Adrenal gland (tissue), 19 donors: ENCODE measurements at places on chromosomes 1 and 21. TPM values are rescaled to one million over a fixed set of nuclear protein-coding genes. Genes with fewer than 3 reads are reported as not detected.
A peak's percentile ranks its signal among the peaks of the same experiment; 100 is the strongest.

GRCh38 chr1:96060621-96061020 lies 661.0 kb upstream of the PTBP2 start:
- no peak for DNase-seq

DNA sequence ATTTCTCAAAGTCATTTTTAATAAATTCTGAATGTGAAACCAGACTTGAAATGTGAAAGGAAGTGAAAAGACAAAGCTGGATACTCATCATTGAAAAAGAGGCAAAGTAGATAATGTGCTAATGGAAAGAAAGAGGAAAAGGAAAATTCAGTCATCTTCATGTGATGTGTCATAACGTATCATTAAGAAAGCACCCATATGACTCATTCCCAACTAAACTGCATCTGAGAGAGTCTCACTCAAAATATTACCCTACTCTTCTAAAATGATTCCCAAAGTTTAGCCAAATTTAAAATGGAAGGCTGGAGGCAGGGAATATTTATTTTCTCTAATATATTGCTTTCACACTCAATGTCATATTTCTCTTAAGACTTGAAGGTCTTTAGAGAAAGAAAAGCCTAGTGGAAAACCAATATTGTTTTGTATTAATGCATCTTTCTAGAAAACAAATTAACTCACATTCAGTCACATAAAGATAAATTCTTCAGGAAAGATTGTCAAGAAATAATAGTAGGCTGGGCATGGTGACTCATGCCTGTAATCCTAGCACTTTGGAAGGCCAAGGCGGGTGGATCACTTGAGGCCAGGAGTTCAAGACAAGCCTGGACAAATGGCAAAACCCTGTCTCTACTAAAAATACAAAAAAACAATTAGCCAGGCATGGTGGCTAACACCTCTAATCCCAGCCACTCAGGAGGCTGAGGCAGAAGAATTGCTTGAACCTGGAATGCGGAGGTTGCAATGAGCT lies 129.9 kb downstream of the SLC30A10 start:
- no peak for DNase-seq

DNA sequence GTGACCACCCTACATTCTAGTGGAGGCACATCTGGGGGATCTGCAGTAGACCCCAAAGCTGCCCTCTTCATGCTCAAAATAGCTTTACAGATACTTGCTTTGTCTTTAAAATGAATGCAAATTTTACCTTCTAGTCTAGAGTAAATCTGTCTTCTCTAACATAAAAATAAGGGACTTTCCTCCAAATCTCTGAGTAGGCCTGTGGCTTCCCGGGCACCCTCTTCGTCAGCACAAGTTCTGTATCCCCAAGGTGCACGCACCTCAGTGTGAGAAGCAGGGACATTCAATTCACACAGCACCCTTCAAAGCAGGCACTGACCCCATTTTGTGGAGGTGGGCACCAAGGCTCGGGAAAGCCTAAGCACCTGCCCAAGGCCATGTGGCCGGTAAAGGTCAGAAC lies 19.0 kb downstream of the MEF2D start:
- no peak for DNase-seq

GRCh38 chr1:212007886-212008285 lies 27.5 kb downstream of the INTS7 start:
- DNase-seq = no peak

GRCh38 chr1:56062625-56063024 lies 516.7 kb downstream of the PLPP3 start:
- DNase-seq = no peak

GRCh38 chr1:205484985-205485967 lies 19.2 kb upstream of the CDK18 start:
- peak; percentile 64 for DNase-seq

DNA sequence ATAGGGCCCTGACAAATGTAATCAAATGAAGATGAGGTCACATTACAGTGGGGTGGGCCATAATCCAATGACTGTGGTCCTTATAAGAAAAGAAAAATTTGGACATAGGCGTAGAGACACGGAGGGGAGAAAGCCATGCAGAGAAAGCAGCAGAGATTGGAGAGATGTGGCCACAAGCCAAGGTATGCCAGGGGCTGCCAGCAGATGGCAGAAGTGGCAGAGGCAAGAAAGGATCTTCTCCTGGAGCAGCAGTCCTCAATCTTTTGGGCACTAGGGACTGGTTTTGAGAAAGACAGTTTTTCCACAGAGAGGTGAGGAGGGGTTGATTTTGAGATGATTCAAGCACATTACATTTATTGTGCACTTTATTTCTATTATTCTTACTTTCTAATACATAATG lies 355.1 kb downstream of the NPHP4 start:
- DNase-seq = peak; percentile 61

DNA sequence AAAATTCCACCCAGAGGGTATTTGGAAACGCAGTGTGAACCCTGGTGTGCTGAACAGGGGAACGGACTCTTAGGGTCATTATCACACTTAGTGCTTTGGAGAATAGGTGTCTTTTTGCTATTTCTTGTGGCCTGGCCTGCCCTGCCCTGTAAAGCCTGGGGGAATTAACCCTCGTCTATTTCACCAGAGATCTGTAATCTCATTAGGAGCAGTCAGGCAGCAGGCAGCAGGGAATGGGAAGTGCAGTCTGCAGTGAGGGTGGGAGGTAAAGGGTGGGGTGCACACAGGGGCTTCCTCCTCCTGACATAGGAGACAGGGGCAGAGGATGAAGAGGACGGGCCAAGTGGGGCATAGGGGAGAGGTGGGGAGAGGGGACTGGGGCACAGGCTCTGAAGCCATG lies 1.1 kb upstream of the SLC1A7 start:
- DNase-seq = no peak

GRCh38 chr1:114112775-114113174 lies 40.9 kb downstream of the SYT6 start:
- DNase-seq = no peak

GRCh38 chr1:215523906-215524305 lies 43.2 kb upstream of the KCTD3 start:
- peak; percentile 23 for DNase-seq

DNA sequence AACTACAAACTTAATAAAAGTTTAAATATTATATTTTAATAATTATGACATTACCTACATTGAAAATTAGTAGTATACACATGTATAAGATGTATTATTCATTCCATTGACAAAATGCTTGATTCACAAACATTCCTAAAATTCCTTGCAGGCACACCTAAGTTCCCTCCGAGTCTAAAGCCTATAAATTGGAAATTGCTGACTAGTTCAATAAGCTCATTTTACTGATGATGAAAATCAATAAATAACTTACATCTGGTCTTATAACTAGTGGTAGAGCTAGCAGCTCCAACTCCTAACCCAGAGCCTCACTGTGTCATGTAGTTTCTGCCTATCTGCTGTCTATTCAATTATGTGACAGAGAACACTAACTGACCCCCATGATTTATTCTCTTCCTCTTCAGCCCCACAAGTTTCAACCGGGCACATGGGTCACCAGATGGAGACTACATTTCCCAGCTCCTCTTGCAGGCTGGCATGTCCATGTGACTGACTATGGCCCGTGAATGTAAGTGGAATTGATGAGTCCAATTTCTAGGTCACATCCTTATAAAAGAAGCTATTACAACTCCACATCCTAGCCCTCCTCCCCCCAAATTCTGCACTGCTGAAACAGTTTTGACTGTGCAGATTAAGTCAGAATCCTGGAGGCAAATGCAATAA lies 29.6 kb upstream of the LRRC8D start:
- no peak for DNase-seq

DNA sequence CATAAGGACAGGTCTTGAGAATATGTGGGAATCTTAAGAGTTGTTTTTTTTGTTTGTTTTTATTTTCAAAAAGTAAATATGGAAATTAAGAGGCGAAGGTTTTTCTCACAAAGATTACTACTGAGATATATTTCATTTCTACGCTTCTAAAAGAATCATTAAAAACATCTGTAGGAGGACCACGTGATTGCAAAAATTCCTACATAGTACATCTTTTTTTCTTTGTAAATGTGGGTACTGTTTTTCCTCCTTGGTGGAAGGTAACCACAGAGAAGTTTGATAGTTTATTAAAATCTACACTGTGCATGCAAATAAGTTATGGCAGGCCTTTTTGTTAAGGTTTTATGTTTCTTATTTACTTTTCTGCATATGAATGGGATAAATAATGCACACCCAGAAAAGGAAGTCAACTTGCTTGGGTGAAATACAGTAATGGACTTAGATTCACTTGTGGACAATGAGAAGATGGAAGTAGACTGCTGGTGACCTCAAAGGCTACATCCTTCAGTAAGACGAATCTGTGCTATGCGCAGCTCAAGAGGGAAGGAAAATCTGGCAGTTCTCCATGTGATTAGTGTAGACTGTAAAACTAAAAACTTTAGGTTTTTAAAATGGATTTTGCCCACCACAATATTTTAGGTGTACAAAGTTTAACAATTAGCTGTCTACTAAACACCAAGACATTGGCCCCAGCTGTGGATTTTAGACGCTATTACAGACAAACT lies 2.0 kb downstream of the AK5 start:
- DNase-seq = no peak

GRCh38 chr21:42461185-42461520 lies 34.9 kb downstream of the RSPH1 start:
- no peak for DNase-seq

DNA sequence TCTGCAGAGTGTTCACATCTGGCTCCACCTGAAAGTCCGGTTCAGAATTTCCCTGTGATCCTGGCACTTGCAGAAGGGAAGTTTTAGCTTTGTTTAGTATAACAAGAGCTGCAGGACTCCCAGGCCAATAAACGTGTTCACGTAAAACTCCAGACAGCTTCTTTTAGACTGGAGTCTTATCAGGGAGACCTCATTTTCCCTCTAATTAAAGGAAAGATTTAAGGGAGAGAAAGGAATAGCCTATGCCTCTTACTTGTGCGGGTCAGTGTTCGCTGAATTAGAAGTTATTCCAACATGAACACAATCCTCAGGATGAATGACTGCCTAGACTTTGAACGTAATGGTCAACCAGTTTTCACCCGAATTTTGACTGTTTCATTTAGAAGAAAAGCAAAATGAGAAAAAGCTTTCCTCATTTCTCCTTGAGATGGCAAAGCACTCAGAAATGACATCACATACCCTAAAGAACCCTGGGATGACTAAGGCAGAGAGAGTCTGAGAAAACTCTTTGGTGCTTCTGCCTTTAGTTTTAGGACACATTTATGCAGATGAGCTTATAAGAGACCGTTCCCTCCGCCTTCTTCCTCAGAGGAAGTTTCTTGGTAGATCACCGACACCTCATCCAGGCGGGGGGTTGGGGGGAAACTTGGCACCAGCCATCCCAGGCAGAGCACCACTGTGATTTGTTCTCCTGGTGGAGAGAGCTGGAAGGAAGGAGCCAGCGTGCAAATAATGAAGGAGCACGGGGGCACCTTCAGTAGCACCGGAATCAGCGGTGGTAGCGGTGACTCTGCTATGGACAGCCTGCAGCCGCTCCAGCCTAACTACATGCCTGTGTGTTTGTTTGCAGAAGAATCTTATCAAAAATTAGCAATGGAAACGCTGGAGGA lies 202.1 kb upstream of the SGIP1 start:
- DNase-seq = peak; percentile 33

- no peak for DNase-seq
These were observed 36.0 kb downstream of the F5 start for GRCh38 chr1:169550294-169550693.

DNA sequence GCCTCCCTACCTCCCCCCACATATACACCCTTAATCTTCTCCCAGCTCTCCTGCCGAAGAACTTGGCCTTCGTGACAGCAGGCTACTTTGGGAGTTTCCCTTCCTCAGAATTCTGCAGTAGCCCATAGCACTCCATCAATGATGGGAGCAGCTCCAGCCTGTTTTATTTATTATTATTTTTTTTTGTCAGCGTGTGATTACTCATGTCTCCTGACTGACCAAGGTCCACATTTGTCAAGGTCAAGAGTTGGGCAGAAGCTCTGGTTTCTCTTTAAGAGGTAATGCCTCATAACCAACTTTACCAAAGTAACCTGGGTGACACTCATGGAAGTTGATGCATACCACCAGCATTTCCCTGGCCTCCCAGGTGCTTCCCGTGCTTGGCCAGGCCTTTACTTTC lies 125.4 kb downstream of the ZZZ3 start:
- no peak for DNase-seq

GRCh38 chr1:15212954-15213291 lies 34.1 kb upstream of the FHAD1 start:
- DNase-seq = no peak

- no peak for DNase-seq
These were observed 686.5 kb upstream of the ADGRL2 start for GRCh38 chr1:81114191-81114590.

- no peak for DNase-seq
These were observed 12.6 kb downstream of the SLAMF8 start for GRCh38 chr1:159839116-159839849.

GRCh38 chr1:63968663-63969440 lies 195.0 kb downstream of the ROR1 start:
- DNase-seq = peak; percentile 21

GRCh38 chr1:233282582-233282886 lies 13.0 kb downstream of the PCNX2 start:
- no peak for DNase-seq

DNA sequence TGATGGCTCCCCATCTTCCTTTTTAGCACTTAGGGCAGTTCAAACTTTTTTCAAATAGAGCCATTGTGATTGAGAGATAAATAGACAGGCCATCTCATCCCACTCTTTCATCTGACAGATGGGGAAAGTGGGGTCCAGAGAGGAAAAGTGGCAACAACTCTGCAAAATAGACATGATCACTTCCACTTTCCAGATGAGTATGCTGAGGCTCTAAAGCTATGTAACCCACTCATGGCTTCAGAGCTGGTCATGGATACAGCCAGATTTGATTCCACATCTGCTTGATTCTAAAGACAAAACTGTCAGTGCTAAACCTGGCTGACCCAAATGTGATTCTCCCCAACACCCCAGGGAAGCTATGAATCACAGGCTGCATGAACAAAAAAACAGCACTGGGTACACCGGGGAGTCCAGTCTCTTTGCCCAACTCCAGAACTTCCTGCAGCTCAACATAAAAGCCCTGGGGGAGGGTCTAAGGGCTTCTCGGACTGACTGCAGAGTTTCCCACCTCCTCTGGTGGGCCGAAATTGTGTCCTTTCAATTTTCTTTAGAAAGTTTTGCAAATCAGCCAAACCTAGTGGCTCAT lies 59.3 kb downstream of the PLPP3 start:
- DNase-seq = no peak

GRCh38 chr1:89454845-89455521 lies 69.6 kb upstream of the LRRC8B start:
- DNase-seq = peak; percentile 22

- DNase-seq = peak; percentile 67
These were observed 856 bp downstream of the NRDC start for GRCh38 chr1:51877434-51878307.

GRCh38 chr1:38834937-38835827 lies 24.4 kb downstream of the RRAGC start:
- peak; percentile 73 for DNase-seq

GPR25 gene
- not detected for polyA plus RNA-seq

EPHB2 gene
- 0.84 TPM for polyA plus RNA-seq

KCNQ4 gene
- polyA plus RNA-seq = 1.0 TPM

SGIP1 gene
- polyA plus RNA-seq = 6.3 TPM

C1QTNF12 gene
- polyA plus RNA-seq = not detected

TARBP1 gene
- polyA plus RNA-seq = 79.7 TPM

DNTTIP2 gene
- 61.7 TPM for polyA plus RNA-seq

TEDDM1 gene
- polyA plus RNA-seq = not detected

ACKR1 gene
- 75.0 TPM for polyA plus RNA-seq

PYHIN1 gene
- polyA plus RNA-seq = 0.24 TPM

AMY2B gene
- 7.9 TPM for polyA plus RNA-seq

ABCA4 gene
- polyA plus RNA-seq = 0.40 TPM

TMIGD3 gene
- 15.8 TPM for polyA plus RNA-seq

OR10Z1 gene
- polyA plus RNA-seq = not detected

FAM78B gene
- polyA plus RNA-seq = 0.99 TPM

OR2T33 gene
- not detected for polyA plus RNA-seq

EVA1C gene
- 8.2 TPM for polyA plus RNA-seq
